ENCODE measurements at places on chromosomes 7 and 10.

GRCh38 chr7:104826135-104826534 lies 187.9 kb upstream of the KMT2E start:
- DNase-seq: no peak

DNA sequence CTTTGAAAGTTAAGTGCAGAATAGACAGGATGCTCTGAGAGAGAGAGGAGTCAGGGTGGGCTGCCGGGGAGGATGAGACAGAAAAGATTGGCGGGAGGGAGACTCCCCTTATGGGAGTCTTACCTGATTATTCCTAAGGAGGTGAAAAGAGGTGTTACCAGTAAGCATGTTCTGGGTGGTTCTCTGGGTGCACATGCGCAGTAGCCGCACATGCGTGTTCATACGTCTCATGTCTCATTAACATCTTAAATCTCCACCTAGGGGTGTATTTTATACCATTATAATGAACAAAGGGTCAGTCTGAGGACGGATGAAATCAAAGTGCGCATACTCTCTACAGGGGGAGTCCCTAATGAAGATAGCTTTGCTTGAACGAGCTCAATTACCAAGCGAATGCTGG lies 592.9 kb upstream of the C7orf33 start:
- no peak for DNase-seq

GRCh38 chr10:586151-586550 lies 103.3 kb downstream of the DIP2C start:
- no peak for DNase-seq

GRCh38 chr10:76252733-76253132 lies 821.3 kb downstream of the LRMDA start:
- DNase-seq: no peak

GRCh38 chr7:139648941-139649425 lies 125.5 kb downstream of the CLEC2L start:
- no peak for DNase-seq

DNA sequence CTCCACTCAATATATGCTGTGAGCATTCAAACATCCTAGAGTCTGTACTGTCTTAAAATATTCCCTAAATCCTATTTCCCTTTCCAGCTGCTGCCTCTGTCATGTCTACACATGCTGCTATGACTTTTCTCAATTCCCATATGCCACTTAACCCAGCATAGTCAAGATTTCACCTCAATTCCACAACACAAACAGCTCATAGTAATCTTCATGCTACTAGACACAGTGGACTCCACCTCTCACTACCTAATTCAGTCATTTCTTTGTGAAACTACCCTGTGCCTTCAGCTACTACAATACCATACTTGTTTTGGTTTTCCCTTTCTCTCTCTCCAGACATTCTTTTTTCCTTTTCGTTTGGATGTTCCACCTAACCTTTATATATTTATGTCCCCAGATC lies 45.5 kb downstream of the GSAP start:
- no peak for DNase-seq

DNA sequence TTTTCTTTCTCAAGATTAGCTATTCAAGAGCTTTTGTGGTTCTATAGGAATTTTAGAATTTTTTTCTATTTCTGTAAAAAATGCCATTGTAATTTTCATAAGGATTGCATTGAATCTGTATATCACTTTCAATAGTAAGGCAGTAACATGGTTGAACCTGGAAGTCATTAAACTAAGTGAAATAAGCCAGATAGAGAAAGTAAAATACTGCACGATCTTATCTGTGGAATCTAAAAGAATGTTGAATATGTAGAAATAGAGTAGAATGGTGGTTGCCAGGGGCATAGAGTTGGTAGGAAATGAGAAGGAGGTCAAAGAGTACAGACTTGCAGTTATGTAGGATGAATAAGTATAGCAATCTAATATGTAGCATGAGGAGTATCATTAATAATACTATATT lies 1073.5 kb upstream of the LRRN3 start:
- DNase-seq: no peak

GRCh38 chr10:77591238-77591880 lies 46.2 kb downstream of the KCNMA1 start:
- no peak for DNase-seq

GRCh38 chr10:48494611-48495010 lies 110.3 kb downstream of the ARHGAP22 start:
- DNase-seq: no peak

- no peak for DNase-seq
Observed at GRCh38 chr10:131350245-131350644, 38.7 kb upstream of the TCERG1L start.

DNA sequence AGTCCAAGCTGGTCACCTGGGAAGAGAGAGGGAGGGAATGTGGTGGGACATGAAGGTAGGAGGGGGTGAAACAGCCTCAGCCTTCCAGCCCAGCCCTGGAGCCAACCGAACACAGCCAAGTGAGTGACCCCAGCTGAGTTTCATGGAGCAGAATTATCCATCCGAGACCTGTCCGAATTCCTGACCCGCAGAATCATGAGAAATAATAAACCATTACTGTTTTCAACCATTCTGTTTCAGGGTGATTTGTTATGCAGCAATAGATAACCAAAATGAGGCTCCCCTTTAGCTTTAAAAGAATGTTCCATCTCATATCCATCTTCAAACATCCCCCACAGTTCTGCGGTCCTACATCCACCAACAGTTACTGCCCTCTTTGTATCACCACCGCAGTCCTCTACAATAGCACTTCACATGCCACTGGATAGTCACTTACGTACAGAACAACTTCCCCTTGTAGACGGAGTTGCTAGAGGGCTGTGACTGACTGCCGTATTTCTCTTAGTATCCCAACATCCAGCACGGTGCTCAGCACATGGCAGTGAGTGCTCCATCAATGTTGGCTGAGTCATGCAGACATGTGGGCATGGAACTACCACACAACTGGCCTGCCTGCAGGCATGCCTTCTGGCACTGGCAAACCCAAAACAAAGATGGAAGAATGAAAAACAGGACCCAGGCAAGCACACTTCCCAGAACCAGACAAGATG lies 18.5 kb downstream of the KIAA1549 start:
- no peak for DNase-seq

DNA sequence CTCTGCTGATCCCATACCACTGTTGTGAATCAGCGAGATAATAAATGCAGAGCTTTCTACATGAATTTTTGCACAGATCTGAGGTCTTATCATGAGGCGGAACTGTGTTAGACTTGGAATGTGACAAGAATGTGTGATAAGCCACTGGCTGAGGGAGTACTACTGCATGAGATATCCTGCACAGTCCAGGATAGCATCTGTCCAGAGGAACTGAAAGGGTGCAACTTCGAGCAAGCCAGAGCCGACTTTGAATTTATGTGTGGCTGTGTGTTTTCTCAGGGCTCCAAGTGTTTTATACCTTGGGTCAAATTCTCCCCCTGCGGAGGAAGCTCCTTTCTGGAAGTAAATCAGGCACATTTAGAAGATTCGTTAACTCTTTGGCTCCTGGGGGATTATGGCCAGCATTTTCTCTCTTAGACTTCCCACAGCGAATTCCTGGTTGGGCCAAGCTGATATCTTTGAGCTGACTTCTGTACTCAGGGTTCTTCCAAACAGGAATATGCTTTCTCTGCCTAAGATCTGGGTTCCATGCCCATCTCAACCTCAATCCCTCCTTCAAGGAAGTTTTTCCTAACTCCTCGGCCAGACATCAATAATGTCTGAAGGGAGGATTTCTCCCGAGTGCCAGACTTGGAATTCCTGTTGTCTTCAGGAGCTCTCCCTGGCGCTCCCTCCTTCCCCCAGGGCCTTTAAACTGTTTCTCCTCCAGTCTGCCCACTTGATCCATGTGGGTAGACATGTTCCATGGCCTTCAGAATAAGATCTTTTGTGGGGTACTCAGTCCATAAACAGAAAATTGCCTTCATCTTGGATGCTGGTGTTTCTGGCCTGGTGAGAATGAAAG lies 2.5 kb upstream of the MEST start:
- no peak for DNase-seq

DNA sequence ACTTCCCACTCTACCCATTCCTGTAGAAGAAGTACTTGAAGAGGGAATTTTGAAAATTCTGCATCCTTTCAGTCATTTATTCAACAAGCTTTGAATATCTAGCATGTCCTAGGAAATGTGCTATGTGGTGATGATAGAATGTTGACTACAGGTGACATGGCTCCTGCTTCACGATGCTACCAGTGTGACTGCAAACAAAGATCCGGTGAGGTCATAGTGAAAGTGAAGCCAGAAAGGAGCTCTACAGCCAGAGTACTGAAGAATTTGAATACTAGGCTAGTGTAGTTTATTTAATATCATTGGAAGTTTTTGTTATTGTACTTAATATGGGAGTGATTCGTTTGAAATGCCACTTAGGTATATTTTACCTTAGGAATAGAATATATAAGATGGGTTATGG lies 348.1 kb downstream of the TFEC start:
- DNase-seq: no peak

DNA sequence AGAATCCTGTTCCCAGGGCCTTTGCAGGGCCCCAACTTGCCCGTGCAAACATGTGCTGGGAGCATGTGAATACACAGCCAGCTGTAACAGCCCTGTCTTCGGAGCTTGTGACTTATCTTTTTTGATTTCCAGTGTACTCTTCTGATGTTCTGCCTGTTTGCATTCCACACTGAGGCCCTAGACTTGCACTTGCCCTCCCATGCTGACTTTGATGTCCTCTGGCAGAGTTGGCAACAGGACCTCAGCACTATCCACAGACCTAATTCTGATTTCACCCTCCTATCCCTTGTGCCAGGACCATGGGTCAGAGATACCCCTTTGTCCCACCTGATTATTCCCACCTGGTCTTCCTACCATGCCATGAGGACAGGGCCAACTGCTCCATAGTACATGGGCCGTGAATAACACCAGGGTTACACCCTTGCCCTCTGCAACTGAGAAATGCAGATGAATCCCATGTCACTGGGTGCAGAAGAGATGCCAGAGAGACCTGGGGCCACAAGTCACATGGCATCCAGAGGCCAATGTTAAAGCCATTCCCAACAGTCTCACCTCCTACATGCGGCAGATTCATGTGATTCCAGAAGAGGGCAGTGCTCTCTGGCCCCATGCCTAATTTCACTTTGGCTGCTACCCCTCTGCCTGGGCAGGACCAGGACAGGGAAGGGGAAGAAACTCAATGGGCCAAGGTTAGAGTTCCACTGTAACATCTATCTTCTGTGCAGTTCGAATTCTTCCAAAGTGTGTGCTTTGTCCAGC lies 43.0 kb downstream of the SCRN1 start:
- no peak for DNase-seq

DNA sequence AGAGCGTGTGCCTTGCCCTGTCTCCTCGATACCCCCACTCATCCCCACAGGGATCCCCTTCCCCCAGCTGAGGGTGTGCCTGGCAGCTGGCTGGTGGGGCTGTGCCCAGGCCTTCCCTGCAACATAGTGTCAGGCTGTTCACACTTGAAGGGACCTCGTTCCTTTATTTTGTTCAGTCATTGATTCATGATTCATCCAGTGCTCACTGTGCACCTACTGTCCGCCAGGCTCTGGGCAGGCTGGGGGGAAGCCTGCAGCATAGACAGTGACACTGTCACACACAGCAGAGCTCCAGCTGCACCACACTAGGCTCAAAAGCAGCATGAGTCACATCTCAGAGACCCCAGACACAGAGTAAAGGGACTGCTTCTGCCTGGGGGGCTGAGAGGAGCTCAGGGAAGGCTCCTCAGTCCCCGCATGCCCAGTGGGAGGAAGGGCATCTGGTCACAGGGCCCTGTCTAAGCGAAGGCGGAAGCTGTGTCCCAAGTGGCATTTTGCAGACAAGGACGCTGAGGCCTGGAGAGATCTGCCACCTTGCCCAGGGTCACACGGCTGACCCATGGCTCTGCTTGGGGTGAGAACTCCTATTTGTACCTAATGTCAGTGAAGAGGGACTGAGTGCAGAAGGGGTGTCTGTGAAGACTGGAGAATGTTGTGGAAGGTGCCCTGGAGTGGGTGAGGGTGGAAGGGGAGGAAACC lies 27.9 kb downstream of the CDH23 start:
- DNase-seq: no peak

GRCh38 chr7:36066343-36066664 lies 86.8 kb upstream of the EEPD1 start:
- DNase-seq: no peak

GRCh38 chr10:21497177-21497807 lies 28.2 kb downstream of the SKIDA1 start:
- no peak for DNase-seq
